ENCODE measurements at places on chromosomes 1 and 21.

DNA sequence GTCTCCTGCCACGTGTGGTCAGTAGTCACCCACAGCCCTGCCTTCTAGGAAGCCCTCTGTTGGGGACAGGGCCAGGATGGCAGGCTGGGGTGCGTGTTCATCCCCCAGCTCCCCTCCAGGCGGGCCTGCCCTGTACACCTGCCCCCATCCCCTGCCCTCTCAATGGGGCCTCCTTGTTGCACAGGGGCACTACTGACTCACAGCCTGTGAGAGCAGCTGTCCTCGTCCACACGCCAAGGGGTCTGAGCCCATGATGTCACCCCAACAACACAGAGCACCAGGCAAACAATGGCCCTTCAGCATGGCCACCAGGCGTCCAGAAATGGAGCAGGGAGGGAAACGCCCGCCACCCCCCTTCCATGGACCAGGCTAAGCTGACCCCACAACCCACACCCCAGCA lies 64.3 kb downstream of the ARHGEF16 start:
- no peak for DNase-seq

DNA sequence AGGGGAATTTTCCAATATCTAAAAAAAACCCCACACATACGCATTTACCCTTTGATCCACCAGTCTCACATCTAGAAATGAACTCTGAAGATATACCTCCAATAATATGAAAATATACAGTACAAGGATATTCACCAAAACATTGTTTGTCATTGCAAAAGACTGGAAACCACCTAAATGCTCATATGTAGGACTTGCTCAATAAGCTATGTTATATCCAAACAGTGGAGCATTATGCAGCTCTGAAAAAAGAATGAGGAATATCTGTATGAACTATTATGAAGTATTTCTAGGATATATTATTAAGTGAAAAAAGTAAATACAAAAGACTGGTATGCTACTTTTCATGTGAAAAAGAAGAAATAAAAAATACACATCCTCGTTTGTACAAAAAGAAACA lies 43.6 kb downstream of the CD55 start:
- DNase-seq, result no peak

- no peak for DNase-seq
Observed at GRCh38 chr1:233033361-233033760, 83.0 kb downstream of the NTPCR start.

DNA sequence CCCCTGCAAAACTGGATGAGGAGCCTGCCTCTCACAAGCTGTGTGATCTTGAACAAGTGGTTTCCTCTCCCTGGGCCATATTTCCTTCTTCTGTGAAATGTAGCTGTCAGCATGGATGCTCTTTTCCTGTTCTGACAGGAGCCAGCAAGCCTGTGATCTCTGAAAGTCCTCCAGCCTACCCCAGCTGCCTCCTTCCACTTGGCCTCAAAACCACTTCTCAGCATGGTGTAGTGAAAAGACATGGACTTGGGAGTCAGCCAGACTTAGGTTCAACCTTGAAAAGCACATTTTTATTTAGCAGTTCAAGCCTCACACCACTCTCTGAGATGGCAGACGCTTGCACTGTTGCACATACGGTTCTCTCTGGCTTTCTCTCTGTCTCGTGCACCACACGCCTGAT lies 292.9 kb upstream of the DUSP10 start:
- DNase-seq, result no peak

DNA sequence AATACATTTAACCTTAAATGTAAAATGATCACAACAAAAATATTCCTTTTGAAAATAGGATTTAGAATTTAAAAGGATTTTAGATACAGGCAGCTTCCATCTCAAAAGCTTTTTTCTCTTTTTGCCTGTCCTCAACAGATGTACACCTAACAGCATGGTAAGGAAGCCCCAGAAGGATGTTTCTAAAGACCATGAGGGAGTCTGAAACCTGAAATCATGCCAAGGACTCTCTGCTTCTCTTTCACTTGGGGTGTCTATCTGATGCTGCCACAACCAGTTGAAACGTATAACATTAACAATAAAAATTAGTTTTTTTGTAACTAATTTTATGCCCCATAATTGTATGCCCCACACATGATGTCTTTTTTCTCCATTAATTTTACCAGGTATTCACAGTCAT lies 5.4 kb upstream of the ZNF281 start:
- no peak for DNase-seq

- DNase-seq, result no peak
Observed at GRCh38 chr1:80966266-80966665, 834.5 kb upstream of the ADGRL2 start.

- DNase-seq, result no peak
Observed at GRCh38 chr1:92992054-92992453, 30.8 kb upstream of the DIPK1A start.

DNA sequence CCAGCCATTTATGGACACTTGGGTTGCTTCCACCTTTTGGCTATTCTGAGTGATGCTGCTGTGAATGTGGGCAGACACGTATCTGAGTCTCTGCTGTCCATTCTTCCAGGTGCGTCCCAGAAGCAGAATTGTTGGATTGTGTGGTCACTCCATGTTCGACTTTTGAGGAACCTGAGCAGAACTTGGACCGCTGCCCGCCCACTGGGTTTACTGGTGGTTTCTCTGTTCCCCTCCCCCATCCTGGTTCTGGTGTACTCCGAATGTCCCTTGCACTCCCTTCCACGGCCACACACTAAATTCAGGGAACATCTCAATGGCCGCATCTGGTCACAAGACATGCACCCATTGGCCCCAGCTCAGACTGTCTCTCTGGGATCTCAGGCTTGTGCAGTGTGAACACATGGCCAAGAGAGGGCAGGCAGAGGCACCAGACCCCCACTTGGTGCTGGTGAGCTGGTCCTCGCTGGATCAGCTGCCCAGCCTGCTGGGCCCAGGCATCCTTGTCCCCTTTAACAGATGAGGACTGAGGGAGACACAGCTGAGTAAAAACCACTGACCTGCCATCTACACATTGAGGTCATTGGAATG lies 565.1 kb downstream of the NPHP4 start:
- DNase-seq, result no peak

- DNase-seq, result no peak
Observed at GRCh38 chr1:17829579-17829978, 74.4 kb downstream of the ACTL8 start.

- DNase-seq, result no peak
Observed at GRCh38 chr21:41641821-41642701, 124.8 kb downstream of the RIPK4 start.

DNA sequence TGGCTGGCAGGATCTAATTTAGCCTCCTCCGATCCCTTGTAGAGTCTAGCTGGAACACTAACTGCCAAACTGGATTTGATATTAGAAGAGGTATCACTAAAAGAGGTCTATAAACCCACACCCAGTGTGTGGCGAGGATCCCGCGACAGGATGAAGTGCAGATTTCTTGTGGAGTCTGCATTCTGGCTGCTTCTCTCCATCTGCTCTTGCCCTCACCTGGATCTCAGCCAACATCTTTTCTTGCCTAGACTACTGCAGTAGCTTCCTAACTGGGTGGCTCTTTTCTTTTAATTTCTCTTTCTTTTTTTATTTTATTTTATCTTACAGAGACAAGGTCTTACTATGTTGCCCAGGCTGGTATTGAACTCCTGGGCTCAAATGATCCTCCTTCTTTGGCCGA lies 48.9 kb upstream of the CAPZB start:
- no peak for DNase-seq

DNA sequence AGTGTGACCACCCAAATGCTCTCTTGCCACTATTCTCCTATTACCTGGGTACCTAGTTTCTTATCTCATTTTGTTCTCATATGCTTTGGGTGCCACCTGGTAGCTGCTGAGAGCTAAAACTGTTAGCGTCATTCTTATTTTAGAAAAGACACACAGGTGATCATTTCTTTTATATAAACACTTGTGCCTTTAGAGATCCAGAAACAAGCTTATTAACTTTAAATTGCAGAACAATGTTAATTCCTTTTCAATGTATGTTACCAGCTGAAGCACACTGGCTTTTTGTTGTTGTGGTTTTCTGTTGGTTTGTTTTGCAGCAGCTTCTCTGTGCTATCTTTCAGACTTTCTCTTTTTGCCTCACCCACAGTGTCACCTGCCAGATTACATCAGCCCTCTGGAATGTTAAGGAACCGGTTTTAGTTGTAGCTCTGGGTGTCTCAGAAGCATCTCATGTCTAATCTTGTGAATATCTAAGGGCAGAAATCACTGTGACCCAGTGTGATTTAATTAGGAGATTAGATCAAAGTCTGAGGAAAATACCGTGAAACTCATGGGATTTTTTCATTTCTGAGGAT lies 43.4 kb upstream of the SLC19A2 start:
- no peak for DNase-seq

- DNase-seq, result no peak
Observed at GRCh38 chr1:80533775-80534334, 1266.9 kb upstream of the ADGRL2 start.

GRCh38 chr1:180489976-180490375 lies 12.4 kb downstream of the ACBD6 start:
- DNase-seq, result no peak

- no peak for DNase-seq
Observed at GRCh38 chr1:97209381-97209957, 487.9 kb downstream of the PTBP2 start.

GRCh38 chr1:210551899-210552298 lies 223.2 kb downstream of the HHAT start:
- DNase-seq, result no peak

GRCh38 chr1:206912445-206913095 lies 9.2 kb downstream of the FCMR start:
- peak; percentile 46 for DNase-seq

- no peak for DNase-seq
Observed at GRCh38 chr1:153345187-153346076, 3.2 kb downstream of the PGLYRP4 start.

GRCh38 chr1:212597487-212597886 lies 11.1 kb upstream of the ATF3 start:
- no peak for DNase-seq

DNA sequence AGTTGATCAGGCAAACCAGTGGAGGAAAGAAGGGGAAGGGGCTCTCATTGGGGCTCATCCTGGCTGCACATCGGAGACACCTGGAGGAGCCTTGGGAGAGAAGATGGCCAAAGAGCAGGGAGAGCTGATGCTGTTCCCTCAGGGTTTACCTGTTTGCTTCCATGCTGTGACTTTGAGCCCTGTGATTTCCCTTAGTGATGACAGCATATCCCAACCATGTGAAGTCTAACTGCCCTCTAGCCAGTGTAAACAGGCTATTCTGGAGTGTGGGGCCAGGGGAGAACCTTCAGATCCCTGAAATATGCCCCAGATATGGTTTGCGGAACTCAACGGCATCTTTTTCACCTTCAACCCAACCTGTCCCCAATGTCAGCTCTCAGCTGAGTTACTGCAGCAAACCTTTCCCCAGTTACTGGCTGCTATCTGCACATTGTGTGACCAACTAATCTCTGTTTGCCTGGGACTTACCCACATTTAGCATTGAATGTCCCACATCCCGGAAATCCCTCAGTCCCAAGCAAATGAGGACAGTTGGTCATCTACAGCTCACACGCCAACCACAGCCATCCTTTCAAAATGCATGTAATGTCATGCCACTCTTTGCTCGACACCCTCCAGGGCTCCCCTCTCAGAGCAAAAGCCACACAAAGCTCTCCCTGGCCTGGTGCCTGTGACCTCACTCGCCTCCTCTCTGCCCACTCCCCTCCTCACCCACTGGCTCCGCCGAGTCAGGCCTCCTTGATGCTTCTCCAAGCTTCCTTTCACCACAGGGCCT lies 242.3 kb downstream of the KCNJ6 start:
- no peak for DNase-seq

DNA sequence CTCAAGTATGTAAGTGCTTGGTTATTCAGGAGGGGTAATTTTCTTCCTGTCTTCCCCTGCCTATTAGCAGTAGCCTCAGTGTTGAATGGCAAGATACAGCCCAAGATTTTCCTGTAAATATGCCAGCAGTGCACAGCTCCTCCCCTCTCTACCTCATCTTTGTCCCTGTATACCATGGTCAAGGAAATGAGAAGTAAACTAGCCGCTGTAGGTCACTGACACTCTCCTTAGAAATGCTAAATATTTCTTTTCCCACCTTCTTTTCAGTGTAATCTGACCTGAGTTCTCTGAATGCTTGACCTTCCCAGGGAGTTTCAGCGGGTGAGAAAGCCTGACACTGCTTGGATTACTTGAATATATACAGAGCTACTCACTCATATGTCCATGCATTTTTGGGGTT lies 84.1 kb upstream of the ZNF326 start:
- DNase-seq, result no peak

- DNase-seq, result no peak
Observed at GRCh38 chr1:66413838-66414175, 120.1 kb upstream of the SGIP1 start.

DNA sequence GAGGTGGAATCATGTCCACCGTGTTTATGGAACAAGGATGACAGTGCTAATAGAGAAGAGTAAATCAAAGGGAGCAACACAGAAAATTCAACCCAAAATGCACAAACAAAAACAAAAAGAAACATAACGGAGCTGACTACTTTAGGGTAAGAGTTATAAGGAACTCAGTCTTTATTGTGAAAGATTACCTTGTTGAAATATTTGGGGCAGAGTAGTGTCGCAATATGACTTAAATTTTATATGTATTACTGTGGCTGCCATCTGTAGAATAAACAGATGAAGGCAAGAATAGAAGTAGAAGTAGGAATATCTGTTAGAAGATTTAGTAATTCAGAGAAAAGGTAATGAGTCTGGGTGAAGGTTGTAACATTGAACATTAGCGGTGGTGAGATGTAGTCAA lies 913.9 kb downstream of the BRINP3 start:
- DNase-seq, result no peak

GRCh38 chr1:111851552-111851951 lies 95.9 kb downstream of the DDX20 start:
- no peak for DNase-seq

DNA sequence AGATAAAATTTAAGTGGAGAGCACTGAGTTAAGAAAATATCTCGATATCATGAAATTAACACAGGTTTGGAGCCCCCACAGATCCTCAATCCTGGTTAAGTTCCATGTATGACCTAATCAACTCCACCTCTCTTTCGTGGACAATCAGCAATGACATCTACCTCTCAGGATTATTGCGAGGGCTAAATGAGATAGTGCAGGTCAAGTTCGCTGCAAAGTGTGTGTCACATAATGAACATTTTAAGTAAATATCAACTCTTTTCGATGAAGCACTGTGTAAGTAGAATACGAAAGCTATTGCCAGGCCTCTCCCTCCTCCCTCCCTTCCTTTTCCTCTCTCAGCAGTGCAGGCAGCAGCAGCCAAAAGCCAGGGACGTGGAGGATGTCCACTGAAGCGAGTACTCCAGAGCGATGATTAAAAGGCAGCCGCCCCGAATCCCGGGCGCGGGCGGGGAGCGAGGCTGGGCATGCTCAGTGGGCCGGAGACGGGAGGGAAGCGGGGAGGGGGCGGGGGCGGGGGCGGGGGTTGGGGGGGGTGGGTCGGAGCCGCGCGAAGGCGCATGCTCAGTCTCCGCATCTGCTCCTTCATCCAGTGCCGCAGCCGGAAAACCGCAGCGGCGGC lies at the start of gene CAMSAP2:
Gene CAMSAP2, plus strand, starts transcription at position 567 of the 622 bp plus-strand sequence. CDS start 935 bp downstream, outside the sequence.
- peak; percentile 52 for DNase-seq

- DNase-seq, result no peak
Observed at GRCh38 chr1:192737306-192737705, 71.5 kb upstream of the RGS2 start.

- DNase-seq, result no peak
Observed at GRCh38 chr21:25080661-25081060, 526.6 kb downstream of the MRPL39 start.

- no peak for DNase-seq
Observed at GRCh38 chr1:161388639-161389038, 21.0 kb upstream of the CFAP126 start.
